Activated CD8-positive, alpha-beta T cell treated with anti-CD3 and anti-CD28 coated beads, Interleukin-2, amount 10 ng/mL, durations not matched to agents 7 days and 5 days (primary cell): ENCODE measurements at places on chromosomes 11 and 22. TPM values are rescaled to one million over a fixed set of nuclear protein-coding genes. Genes with fewer than 3 reads are reported as not detected.
A peak's percentile ranks its signal among the peaks of the same experiment; 100 is the strongest.

CD3G gene
- 227 TPM for total RNA-seq

SHANK3 gene
- not detected for total RNA-seq

DNAJB7 gene
- total RNA-seq: not detected

FLRT1 gene
- total RNA-seq: not detected

OR52H1 gene
- total RNA-seq: not detected

CRYBA4 gene
- total RNA-seq: not detected

ZNHIT2 gene
- 11.6 TPM for total RNA-seq

GRCh38 chr11:122758974-122759373 is 79.3 kb upstream of the CRTAM start:
- H3K4me1 ChIP-seq: peaks cover 64% of the 10 kb centered on the region
- peak overlapping the region; percentile 71 for H3K27ac ChIP-seq
- no peak overlapping the region for H3K4me3 ChIP-seq
- no peaks in the 10 kb centered on the region for H3K27me3 ChIP-seq
- H3K36me3 ChIP-seq: peaks cover 16% of the 10 kb centered on the region

DNA sequence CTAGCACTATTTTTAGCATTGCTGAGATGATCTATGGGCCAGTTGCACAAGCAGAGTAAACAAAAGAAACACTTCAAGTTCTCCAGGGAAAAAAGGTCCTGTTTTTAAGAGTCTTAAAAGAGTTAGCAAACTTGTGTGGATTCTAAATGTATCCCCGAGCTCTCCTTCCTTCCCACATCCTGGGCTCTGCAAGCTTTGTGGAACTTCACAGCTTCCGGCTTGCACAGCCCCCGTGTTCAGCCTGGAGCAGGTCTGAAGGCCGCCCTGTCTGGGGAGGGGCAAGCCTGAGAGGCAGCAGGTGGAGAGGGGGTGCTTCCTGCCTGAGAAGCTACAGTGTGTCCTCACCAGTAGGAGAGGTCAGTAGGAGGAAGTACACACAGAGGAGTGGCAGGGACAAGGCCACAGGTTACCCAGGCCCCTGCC is 35.1 kb upstream of the SUSD2 start:
- H3K27me3 ChIP-seq: no peaks in the 10 kb centered on the region
- H3K27ac ChIP-seq: peak overlapping the region; percentile 82
- peaks cover 25% of the 10 kb centered on the region for H3K36me3 ChIP-seq
- H3K4me3 ChIP-seq: peak overlapping the region; percentile 16
- H3K4me1 ChIP-seq: peaks cover 76% of the 10 kb centered on the region

- no peaks in the 10 kb centered on the region for H3K4me1 ChIP-seq
- DNase-seq: no peak
- no peaks in the 10 kb centered on the region for H3K27me3 ChIP-seq
- H3K36me3 ChIP-seq: no peaks in the 10 kb centered on the region
- no peak overlapping the region for H3K4me3 ChIP-seq
Measured at GRCh38 chr11:112400476-112401014, 139.9 kb upstream of the PLET1 start.

DNA sequence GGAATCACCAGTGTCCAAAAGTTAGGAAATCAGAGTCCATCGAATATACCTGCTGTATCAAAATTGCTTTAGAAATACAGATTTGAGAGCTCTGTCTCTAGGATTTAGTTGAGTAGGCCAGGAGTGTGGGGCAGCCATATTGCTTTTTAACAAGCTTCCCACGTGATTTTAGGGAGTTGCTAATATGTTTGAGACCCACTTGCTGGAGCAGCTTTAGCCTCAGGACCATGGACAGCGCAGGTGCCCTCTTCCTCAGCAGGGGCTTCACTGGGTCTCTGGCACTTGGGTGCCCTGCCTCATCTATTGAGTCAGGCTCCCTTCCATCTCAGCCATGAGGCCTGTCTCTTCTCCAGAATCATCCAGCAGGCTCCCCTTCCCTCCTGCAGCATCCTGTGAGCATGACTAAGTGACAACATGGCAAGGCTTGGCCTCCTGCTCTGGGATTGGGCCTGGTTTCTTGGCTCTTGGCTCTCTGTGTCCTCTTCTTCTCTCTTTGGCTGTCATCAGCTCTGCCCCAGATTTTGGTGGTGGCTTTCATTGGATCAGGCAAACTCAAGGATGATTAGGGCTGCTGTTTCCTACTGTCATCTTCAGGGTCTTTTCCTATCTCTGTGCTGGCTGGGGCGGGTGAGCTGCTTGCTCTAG is 70.0 kb downstream of the SGSM1 start:
- H3K36me3 ChIP-seq: no peaks in the 10 kb centered on the region
- H3K27me3 ChIP-seq: no peaks in the 10 kb centered on the region
- H3K27ac ChIP-seq: no peak overlapping the region
- H3K4me3 ChIP-seq: no peak overlapping the region
- peak; percentile 50 for DNase-seq

DNA sequence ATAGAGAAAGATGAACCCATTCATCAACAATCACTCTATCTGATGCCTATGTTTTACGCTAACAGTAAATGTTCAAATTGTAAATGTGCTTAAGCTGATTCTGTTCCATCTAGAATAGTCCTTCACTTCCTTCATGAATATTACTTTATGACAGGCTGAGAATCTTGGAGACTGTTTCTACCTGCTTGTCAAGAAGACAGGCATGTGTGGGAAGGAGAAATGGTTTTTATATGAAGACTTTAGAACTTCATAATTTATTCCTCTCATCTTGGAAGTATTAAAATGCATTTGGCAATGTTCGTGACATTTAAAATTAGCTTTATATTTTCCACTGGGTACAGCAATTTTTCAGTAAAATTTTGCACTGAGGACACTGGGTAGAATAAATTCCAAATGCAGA is 41.0 kb downstream of the ELMOD1 start:
- no peaks in the 10 kb centered on the region for H3K4me1 ChIP-seq
- no peaks in the 10 kb centered on the region for H3K36me3 ChIP-seq
- DNase-seq: no peak
- peaks cover 27% of the 10 kb centered on the region for H3K27me3 ChIP-seq

DNA sequence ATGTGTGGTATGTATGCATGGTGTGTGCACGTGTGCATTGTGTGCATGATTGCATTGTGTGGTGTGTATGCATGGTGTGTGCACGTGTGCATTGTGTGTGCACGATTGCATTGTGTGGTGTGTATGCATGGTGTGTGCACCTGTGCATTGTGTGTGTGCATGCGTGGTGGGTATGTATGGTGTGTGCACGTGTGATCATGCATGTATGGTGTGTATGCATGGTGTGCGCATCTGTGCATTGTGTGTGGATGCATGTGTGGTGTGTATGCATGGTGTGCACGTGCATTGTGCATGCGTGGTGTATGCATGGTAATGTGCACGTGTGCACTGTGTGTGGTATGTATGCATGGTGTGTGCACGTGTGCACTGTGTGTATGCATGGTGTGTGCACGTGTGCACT is 16.8 kb downstream of the ALG12 start:
- no peaks in the 10 kb centered on the region for H3K27me3 ChIP-seq
- peaks cover 5% of the 10 kb centered on the region for H3K4me1 ChIP-seq
- no peak overlapping the region for H3K4me3 ChIP-seq
- no peak for DNase-seq
- H3K36me3 ChIP-seq: peaks cover 58% of the 10 kb centered on the region

- no peak overlapping the region for H3K27ac ChIP-seq
- H3K4me1 ChIP-seq: no peaks in the 10 kb centered on the region
- H3K4me3 ChIP-seq: no peak overlapping the region
- no peaks in the 10 kb centered on the region for H3K36me3 ChIP-seq
- H3K27me3 ChIP-seq: peaks cover 19% of the 10 kb centered on the region
Measured at GRCh38 chr22:17431179-17431578, 61.9 kb downstream of the CECR2 start.

DNA sequence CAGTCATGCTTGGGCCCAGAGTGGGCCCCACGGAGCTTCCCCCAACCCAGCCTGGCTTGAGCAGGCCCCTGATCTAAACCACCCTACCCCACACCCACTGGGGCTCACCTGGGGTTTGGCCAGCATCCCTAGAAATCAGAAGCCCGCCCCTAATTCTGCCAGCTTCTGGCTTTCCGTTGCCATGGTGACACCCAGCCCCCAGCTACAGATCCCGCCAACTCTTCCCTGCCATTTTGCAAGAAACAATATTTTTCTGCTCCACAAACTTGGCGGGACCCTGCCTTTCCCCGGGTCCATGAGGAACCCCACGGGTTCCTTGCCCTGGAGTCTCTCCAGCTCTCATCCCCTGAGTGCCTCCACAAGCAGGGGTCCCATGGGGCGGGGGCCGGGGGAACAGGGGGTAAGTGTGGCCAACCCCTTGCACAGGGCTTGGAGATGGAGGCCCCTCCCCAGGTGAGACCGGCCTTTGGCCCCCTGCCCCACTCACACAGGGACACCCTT is 90.0 kb downstream of the CDKN1C start:
- no peak for DNase-seq
- H3K27ac ChIP-seq: no peak overlapping the region
- peaks cover 2% of the 10 kb centered on the region for H3K4me1 ChIP-seq
- no peak overlapping the region for H3K4me3 ChIP-seq

DNA sequence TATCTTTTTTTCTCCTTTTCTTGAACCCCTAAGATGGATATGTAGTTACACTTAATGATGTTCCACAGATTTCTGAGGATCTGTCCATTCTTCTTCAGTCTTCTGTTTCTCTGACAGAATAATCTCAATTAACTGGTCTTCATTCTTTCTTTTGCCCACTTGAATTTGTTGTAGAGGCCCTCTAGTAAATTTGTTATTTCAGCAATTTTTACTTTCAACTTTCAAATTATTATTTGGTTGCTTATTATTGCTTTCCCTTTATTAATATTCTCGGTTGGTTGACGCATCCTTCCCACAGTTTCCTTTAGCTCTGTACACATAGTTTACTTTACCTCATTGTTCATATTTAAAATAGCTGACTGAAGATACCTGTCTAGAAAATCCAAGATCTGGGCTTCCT is 1013.7 kb upstream of the CNTN5 start:
- H3K27me3 ChIP-seq: no peaks in the 10 kb centered on the region
- no peaks in the 10 kb centered on the region for H3K4me1 ChIP-seq
- H3K36me3 ChIP-seq: no peaks in the 10 kb centered on the region

DNA sequence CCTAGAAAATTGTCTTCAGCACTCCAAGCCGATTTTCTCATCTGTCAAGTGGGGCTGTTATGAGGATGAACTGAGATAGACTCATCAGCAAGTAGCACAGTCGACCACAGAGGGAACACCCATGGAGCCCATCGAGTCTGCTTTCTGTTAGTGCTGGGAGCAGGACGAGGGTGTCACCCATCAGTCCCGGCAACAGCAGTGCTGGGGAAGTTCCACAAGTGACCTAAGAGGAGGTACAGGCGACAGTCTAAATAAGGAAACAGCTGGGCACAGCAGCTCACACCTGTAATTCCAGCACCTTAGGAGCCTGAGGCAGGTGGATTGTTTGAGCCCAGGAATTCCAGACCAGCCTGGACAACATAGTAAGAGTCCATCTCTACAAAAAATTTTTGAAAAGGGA is 9.7 kb downstream of the RTL6 start:
- peaks cover 10% of the 10 kb centered on the region for H3K4me1 ChIP-seq
- H3K27ac ChIP-seq: no peak overlapping the region
- no peaks in the 10 kb centered on the region for H3K27me3 ChIP-seq
- H3K4me3 ChIP-seq: no peak overlapping the region

DNA sequence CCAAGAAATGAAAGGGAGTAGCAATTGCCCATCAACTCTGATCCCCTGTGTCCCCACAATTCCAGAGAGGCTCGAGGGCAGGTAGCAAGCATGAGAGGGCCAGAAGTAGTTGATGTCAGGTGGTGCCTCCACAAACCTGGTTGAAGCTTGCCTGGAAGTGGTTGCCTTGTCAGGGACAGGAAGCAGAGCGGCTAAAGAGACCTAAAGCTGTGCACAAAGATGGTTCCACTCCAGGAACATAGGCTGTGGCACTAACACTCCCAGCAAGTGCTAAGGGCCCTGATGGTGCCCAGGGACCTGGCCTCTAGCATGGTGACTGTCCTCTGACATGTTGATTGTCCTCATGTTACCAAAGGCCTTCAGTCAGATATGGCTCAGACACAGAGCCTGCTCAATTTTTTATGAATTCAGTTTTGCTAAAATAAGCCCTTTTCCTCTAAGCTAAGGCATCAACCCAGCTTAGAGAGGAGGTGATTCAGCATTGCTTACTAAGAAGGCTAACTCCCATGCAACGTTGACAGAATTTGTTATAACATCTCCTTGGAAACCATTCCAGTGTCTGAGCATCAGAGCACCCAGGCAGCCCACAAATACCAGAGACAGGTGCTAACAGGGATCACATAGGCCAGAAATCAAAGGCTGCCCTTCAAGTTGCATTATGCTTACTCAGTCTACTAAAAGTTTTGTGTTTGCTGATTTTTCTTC is 196.3 kb upstream of the ARHGAP20 start:
- H3K4me3 ChIP-seq: no peak overlapping the region
- H3K36me3 ChIP-seq: peaks cover 16% of the 10 kb centered on the region
- H3K27ac ChIP-seq: peak overlapping the region; percentile 88
- peak; percentile 38 for DNase-seq
- H3K4me1 ChIP-seq: peaks cover 21% of the 10 kb centered on the region
- H3K27me3 ChIP-seq: no peaks in the 10 kb centered on the region

GRCh38 chr22:34102633-34103032 is 182.4 kb upstream of the LARGE1 start:
- no peaks in the 10 kb centered on the region for H3K36me3 ChIP-seq
- no peaks in the 10 kb centered on the region for H3K4me1 ChIP-seq
- no peaks in the 10 kb centered on the region for H3K27me3 ChIP-seq
- H3K27ac ChIP-seq: no peak overlapping the region
- H3K4me3 ChIP-seq: no peak overlapping the region

DNA sequence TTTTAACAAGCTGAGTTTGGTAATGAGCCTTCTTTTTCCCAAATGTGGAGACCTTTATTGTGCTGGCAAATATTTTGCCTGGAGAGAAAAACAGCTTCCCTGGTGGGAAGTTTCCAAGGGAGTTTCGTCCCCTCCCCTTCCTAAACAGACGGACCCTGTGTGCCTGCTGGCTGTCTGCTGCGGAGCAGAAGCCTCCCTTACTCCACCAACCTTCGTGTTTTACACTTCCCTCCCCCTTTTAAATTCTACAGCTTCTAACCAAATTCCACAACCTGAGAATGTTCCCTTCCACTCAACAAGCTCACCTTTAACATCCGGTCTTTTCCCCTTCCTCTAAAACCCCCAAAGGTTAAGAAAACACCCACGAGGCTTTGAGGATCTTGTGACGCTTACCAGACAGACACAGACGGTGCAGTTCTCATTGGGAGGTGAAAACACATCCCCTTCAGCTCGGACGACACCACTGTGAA is 17.1 kb downstream of the VWCE start:
- H3K27ac ChIP-seq: no peak overlapping the region
- no peaks in the 10 kb centered on the region for H3K4me1 ChIP-seq
- no peak overlapping the region for H3K4me3 ChIP-seq

- peaks cover 14% of the 10 kb centered on the region for H3K4me1 ChIP-seq
- H3K27me3 ChIP-seq: no peaks in the 10 kb centered on the region
- peaks cover 17% of the 10 kb centered on the region for H3K36me3 ChIP-seq
- no peak for DNase-seq
- H3K4me3 ChIP-seq: no peak overlapping the region
- H3K27ac ChIP-seq: no peak overlapping the region
Measured at GRCh38 chr11:70212227-70212811, 9.2 kb downstream of the FADD start.

- DNase-seq: no peak
- no peaks in the 10 kb centered on the region for H3K36me3 ChIP-seq
- H3K27ac ChIP-seq: no peak overlapping the region
Measured at GRCh38 chr11:121999651-122000050, 116.4 kb downstream of the BLID start.

- peaks cover 20% of the 10 kb centered on the region for H3K4me1 ChIP-seq
- H3K36me3 ChIP-seq: peaks cover 43% of the 10 kb centered on the region
- H3K4me3 ChIP-seq: no peak overlapping the region
- H3K27me3 ChIP-seq: no peaks in the 10 kb centered on the region
- DNase-seq: no peak
- peak overlapping the region; percentile 30 for H3K27ac ChIP-seq
Measured at GRCh38 chr22:46280999-46281623, 13.3 kb downstream of the TTC38 start.
